Femur (tissue), 1 donor: ENCODE measurements at places on chromosomes 13 and 19.
A peak's percentile ranks its signal among the peaks of the same experiment; 100 is the strongest.

DNA sequence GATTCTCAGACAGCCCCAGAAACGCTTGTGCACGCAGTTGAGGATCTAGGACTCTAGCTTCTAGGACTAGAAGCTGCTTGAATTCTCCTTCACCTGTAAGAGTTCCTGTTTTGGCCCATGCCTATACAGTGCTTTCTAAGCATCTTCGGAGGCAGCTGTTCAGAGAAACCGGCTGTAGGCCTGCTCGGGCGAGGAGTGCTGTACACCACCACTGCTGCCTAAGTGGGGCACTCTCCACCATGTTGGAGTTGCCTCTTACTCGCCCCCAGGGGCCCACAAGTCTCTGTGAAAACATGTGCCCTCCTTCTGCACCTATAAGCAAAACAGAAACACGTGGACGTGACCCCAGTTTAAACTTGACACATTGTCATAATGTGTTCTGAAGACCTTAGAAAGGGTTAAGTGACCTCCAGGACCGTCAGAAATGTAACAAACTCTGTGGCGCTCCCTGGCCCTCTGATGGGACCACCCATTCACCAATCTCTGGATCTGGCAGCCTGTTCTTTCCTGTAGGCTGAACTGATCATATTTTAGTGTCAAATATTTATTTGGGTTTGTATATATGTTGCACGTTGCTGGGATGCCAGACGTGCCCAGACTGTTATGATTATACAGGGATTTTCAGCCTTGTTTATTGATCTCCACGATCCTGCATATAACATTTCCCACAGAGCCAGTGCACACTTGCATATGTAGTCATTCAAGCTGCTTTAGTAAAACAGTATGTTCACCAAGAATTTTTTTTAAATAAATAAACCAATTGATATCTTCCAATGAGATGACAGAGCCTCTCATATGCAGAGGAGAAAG lies 60.8 kb downstream of the C13orf42 start:
- no peak for DNase-seq

DNA sequence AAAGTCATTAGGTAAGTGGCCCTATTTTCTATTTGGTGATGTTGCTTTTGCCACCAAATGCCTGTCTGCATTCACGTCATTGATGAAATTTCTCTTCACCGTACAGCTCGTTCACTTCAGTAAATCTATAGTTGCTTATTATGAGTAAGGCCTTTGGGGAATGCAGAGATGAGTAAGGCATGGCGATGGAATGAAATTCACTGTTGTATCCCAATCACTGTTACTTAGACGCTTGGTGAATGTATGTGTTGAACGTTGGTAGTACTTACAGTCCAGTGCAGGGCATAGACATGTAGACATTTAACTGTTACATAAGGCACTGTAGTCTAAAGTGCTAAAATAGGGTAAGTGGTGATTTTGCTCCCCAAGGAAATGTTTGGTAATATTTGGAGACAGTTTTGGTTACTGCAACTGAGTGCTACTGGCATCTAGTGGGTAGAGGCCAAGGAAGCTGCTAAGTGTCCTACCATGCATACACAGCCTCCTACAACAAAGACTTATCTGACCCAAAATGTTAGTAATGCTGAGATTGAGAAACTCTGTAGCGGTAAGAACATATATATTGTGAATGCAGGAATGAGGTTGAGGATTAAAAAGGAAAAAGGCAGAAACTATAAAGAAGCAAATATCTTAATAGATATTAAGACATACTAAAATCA lies 5.8 kb downstream of the AKAP11 start:
- no peak for DNase-seq

DNA sequence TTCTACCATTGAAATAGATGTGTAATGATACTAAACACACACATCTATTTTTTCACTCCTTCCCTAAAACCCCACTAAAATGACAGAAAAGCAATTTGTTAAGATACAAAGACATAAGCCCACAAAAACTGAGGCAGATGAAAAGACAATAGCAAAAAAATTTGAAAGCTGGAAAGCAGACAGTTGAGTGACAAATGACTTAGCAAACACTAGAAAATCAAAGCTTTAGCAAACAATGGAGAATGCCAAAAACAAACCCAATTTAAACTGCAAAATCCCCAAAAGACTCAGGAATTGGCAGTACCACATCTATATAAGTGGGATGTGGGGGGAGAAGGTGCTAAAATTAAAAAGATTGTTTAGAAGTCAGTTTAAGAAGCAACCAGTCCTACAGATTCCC lies 9.5 kb downstream of the TSC22D1 start:
- DNase-seq, result no peak

- DNase-seq, result peak; percentile 71
Measured at GRCh38 chr13:34591900-34592529, 350.1 kb upstream of the NBEA start.

- DNase-seq, result no peak
Measured at GRCh38 chr13:25920277-25920676, 131.5 kb downstream of the SHISA2 start.

DNA sequence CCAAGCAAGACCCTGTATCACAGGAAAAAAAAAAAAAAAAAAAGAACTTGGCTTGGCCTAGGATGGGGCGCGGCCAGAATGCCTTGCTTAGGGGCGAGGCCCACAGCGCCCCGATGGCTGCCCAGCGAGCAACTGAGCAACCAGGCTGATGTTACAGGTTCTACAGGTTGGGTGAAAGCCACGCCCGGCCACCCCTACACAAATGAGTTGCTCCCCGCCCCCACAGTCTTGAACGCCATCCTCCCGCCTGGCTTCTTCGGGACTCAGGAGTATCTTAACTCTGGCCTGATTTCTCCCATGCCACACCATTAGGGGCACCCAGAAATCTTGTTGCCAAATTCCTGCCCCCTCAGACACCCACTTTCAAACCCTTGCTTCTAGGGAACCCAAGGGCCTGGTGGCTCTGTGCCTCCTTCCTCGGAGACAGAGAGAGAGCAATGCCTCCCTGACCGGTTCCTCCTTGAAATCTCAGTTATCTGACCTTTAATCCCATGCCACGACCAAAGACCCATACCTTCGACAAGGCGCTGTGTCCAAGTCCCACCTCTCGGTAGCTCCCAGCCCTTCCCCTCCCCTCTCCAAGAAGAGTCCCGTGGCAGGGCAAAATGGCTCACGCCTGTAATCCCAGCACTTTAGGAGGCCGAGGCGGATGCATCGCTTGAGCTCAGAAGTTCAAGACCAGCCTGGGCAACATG lies 1.1 kb upstream of the CBLC start:
- no peak for DNase-seq

- no peak for DNase-seq
Measured at GRCh38 chr13:50116430-50116973, 101.3 kb downstream of the KCNRG start.

DNA sequence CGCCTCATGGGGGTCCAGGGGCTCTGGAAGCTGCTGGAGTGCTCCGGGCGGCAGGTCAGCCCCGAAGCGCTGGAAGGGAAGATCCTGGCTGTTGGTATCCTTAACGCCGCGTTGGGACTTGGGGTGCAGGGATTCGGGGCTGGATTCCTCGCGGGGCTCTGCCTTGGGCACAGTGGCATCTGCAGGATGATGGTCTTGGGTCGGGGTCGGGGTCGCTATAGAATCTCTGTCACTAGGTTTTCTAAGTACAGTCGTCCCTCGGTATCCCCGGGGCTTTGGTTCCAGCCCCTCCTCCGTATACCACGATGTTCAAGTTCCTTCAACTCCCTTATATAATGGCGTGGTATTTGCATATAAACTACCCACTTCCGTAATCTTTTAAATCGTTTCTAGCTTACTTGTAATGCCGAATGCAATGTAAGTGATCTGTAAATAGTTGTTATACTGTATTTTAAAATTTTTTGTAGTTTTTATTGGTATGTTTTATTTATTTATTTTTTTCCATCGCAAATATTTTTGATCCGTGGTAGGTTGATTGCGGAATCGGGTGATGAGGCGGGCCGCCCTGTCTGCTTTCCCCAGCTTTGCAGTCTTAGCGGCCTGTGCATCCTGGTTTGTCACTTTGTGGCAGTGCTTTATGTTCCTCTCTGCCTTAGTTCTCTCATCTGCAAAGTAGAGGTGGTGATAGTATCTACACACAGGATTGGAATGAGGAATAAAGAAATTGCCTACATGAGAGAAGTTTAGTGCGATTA lies 606 bp downstream of the ERCC5 start:
- DNase-seq, result peak; percentile 50
